Daoy (cell line): ENCODE measurements at places on chromosomes 4 and X. TPM values are rescaled to one million over a fixed set of nuclear protein-coding genes. Genes with fewer than 3 reads are reported as not detected.

LIN54 gene
- 12.7 and 15.3 TPM in 2 replicates for total RNA-seq

FGFR3 gene
- total RNA-seq = 0.46 and 1.0 TPM in 2 replicates

PDZD4 gene
- 5.7 and 7.5 TPM in 2 replicates for total RNA-seq

SPANXN1 gene
- not detected in 2 replicates for total RNA-seq

GPR82 gene
- total RNA-seq = not detected in 2 replicates

MCF2 gene
- 0.11 TPM in 1 of 2 replicates, not detected in the other for total RNA-seq

PRDX4 gene
- total RNA-seq = 208 and 222 TPM in 2 replicates

SNX12 gene
- 38.5 and 46.1 TPM in 2 replicates for total RNA-seq

DIPK2B gene
- not detected in 2 replicates for total RNA-seq

PNMA3 gene
- 0.46 and 1.2 TPM in 2 replicates for total RNA-seq

GNRHR gene
- total RNA-seq = not detected in 2 replicates

ADH4 gene
- not detected in 2 replicates for total RNA-seq

EVC gene
- 18.3 and 25.7 TPM in 2 replicates for total RNA-seq
